Naive thymus-derived CD8-positive, alpha-beta T cell (primary cell): ENCODE measurements at places on chromosomes 2 and 18. TPM values are rescaled to one million over a fixed set of nuclear protein-coding genes. Genes with fewer than 3 reads are reported as not detected.

Gene SPP2
- not detected for polyA plus RNA-seq

Gene LHCGR
- not detected for polyA plus RNA-seq

Gene GCG
- not detected for polyA plus RNA-seq

Gene GALM
- 10.6 TPM for polyA plus RNA-seq

Gene PAX3
- not detected for polyA plus RNA-seq

Gene ICOS
- 14.0 TPM for polyA plus RNA-seq

Gene TFCP2L1
- polyA plus RNA-seq = not detected

Gene FABP1
- not detected for polyA plus RNA-seq

Gene LIPG
- not detected for polyA plus RNA-seq

Gene CDK15
- polyA plus RNA-seq = not detected

Gene TMEM198
- polyA plus RNA-seq = not detected

Gene COBLL1
- polyA plus RNA-seq = 0.16 TPM

Gene COL4A4
- polyA plus RNA-seq = 0.05 TPM

Gene DNAJC5G
- not detected for polyA plus RNA-seq

Gene FZD7
- not detected for polyA plus RNA-seq

Gene CCDC68
- not detected for polyA plus RNA-seq

Gene ANTXR1
- not detected for polyA plus RNA-seq
